ENCODE measurements at places on chromosomes 7 and 10.
A peak's percentile ranks its signal among the peaks of the same experiment; 100 is the strongest.

DNA sequence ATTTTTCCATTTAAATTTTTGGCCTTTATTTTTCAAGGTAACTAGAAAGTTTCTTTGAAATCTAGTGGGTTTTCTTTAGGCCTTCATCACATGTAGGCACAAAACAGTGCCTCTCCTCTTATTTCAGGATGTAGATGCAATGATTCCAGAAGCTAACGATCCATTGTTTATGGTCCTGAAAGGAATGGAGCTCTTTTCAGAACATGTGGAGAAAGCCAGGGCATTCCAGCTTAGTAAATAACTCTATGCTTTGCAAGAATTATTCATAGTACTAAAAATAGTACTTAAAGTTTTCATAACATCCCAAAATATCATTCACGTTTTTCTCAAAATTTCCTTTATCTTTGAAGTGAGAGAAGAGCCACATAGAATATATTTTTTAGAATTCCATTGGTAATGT lies 91.3 kb downstream of the DYNC1I1 start:
- DNase-seq, result no peak

GRCh38 chr10:28304032-28304571 lies 1.2 kb upstream of the MPP7 start:
- DNase-seq, result no peak

GRCh38 chr10:42969147-42969546 lies 107.7 kb upstream of the RET start:
- DNase-seq, result no peak

DNA sequence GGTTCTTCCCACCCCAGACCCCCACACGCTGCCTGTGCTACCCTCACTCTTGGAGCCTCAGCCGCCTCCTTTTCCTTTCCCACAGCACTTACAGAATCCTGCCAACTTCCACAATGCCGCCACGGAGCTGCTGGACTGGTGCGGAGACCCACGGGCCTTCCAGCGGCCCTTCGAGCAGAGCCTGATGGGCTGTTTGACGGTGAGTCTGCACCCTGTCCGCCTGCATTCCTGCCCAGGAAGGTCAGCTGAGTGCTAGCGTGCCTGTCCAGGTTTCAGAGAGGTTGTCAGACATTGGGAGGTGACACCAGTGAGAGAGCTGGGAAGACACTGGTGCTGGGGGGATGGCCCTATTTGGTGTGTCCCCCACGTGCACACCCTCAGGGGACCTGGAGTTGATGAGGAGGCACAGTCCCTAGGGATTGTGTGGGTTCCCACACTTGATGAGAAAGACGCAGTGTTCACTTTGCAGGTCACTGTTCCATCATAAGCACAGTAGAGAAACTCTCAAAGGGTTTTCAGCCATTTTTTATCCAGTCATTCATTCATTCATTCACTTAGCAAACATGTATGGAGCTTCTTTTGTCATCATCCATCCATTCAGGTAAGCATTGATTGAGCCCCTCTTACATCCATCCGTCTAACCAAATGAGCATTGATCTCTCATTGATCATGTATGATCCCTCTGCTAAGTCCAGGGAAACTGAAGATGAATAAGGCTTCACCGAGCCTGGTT lies 138.9 kb upstream of the PPIF start:
- no peak for DNase-seq

GRCh38 chr10:82982110-82982608 lies 1107.2 kb downstream of the NRG3 start:
- DNase-seq, result no peak

DNA sequence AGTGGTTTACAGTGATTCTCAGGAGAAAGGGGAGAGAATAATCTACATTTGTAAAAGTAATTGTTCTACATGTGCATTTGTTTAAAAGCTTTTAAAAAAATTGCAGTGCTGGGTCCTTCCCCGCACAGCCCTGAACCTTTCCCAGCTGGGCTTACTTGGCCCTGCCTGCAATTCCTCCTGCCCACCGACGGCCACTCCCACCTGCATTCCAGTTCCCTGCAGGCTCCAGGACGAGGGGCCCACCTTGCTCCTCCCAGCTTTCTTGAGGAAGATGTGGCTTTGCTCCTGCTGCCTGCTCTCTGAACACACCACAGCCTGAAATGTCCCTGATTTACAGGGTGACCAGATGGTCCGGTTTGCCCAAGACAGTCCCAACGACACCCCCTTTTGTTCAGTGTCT lies 222.7 kb downstream of the PRPF18 start:
- no peak for DNase-seq

- DNase-seq, result no peak
Measured at GRCh38 chr7:129889133-129889844, 63.5 kb downstream of the UBE2H start.

- DNase-seq, result no peak
Measured at GRCh38 chr7:17184805-17185689, 113.4 kb upstream of the AHR start.

DNA sequence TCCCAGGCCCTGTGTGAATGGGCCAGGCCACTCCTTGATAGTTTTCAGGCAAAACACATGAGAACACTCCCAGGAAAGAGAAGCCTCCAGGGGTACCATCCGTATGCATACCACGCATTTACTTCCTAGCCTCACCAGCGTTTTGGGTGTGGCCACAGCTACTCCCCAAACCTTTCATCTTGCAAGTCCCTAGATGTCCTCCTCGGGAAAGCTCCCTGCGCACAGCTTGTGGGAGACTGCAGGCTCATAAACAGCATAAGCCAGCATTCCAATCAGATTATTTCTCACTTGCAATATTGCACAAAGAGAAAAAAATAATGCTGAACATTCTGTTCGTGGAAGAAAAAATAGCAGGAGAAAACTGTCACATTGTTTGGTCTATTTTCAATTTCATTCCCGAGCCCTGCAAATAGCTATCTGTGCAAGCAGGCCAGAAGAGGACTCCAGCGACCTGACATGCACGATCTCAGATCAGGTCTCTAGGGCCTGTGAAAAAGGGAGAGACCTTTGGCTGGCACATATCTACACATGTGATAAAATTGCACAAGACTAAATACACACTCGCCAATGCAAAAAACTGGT lies 175.6 kb downstream of the PLXNA4 start:
- no peak for DNase-seq

- no peak for DNase-seq
Measured at GRCh38 chr10:66519616-66520015, 406.2 kb upstream of the LRRTM3 start.

DNA sequence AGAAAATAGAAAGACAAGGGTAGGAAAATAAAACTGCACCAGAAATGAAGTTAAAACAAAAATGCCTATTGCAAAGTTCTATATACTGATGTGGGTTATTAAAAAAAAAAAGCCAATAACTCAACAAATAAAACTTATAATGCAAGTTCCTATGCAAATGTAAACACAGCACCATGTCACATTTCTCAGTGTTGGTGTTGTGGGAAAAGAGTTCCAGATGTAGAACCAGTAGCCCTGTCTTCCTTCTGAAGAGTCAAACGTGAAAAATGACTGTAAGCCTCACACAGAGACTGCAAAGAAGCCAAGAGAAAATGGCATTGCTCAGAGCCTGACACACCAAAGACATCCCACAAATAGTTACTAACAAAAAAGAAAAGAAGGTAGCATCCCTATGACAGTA lies 10.1 kb downstream of the PON2 start:
- no peak for DNase-seq

DNA sequence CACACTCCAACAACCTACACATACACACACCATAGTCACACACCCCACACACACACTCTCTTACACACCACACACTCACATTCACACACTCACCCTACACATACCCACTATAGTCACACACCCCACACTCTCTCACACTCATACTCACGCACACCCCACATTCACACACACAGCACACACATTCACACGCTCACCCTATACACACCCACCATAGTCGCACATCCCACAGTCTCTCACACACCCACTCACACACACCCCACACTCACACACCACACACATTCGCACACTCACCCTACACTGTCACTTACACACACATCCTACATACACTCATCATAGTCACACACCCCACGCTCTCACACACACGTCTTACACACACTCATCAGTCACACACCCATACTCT lies 85.6 kb downstream of the HECW1 start:
- DNase-seq, result no peak

DNA sequence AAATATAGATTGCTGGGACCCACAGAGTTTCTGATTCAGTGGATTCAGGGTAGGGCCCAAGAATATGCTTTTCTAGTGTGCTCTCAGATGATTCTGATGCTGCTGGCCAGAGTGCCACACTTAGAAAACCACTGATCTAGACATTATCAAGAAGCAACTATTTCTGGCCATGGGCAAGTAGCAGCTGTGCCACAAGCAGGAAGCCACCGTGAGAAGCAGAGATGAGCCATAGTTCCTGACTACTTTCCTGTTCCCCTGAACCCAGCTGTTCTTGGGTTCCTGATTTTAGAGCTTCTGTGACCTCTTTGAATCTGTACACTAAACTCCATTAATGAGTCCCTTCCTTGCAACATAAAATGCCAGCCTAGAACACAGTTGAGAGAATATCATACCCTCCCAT lies 38.1 kb upstream of the PIK3AP1 start:
- peak; percentile 11 for DNase-seq

GRCh38 chr10:22369434-22370072 lies 24.3 kb downstream of the SPAG6 start:
- DNase-seq, result no peak

DNA sequence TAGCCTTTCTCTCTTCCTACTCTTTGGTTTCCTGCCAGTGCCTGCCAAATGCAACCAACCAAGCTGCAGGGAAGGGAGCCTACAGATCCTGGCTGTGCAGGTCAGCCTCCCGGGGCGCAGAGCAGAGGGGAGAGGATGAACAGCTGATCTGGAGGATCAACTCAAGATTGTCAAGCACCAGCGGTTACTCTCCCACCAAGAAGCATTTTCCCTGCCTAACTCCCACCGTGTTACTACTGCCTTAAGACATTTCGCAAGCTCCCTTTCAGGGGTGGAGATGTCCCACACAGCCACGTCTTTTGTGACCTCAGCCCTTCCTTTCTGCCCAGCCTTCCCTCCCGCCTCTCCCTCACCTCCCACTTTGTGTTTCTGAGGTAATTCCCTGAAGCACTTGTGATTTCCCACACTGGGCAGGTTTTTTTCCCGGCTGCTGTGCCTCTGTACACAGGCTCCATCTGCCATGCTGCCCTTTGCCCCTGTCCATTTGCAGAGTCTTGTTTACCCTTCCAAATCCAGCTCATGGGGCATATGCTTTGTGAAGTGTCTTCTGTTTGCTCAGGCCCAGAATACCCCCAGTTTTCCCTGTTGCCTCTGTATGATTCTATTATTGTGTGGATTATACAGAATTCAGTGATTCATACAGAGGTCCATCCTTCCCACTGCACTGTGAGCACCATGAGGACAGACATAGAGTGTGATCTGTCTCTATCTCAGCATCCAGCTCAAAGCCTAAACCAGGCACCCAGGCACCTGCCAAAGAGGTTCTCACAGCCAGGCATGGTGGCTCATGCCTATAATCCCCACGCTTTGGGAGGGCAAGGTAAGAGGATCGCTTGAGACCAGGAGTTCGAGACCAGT lies 40.9 kb upstream of the PAPSS2 start:
- no peak for DNase-seq

- DNase-seq, result no peak
Measured at GRCh38 chr10:124369986-124370385, 48.7 kb downstream of the OAT start.

DNA sequence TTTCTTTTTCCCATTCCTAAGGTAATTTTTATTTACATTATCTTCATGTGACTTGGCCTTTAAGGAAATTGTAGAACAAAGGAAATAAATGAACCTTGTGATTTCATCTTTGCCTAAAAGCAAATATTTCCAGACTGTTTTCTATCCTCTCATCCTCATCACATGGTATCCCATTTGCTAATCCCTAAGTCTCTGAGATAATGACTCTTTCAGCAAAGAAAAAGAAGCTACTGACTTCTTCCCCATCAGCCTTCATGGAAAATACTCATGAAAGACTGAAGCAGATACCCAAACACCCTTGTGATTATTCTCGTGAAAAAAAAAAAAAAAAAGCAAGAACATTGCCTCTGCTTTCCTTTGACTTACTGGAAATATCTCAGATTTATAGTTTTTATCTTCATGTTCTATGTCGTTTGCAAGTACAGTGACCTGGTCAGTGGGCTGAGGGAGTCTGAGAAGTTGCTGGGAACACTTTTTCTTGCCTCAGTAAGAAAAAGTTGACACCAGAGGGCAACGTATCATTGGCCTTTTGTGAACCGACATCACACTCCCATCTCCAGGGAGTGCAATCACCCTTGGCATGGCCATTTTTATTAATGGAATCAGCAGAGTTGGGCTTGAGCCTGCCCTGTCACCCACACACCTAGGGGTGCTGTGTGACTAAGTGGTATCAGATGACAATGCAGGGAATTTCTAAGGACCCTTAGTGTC lies 246.0 kb upstream of the KMT2E start:
- no peak for DNase-seq

DNA sequence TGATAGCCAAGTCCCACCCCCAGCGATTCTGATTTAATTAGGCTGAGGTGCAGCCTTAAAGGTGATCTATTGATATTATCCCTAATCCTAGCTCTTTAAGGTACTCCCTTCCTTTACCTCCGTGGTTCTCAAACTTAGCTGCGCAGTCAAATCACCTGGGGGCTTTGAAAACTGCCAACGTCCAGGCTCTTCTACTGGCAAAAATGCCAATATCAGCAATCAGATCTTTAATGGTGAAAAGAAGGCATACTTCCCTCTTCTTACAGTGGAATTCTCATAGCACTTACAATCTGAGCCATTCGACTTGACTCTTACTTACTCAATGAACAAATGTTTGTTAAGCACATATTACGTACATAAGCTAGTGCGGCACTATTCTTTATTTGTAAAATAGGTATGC lies 704 bp upstream of the SLC35B4 start:
- DNase-seq, result no peak

- no peak for DNase-seq
Measured at GRCh38 chr10:100362570-100363496, 15.8 kb downstream of the SCD start.

DNA sequence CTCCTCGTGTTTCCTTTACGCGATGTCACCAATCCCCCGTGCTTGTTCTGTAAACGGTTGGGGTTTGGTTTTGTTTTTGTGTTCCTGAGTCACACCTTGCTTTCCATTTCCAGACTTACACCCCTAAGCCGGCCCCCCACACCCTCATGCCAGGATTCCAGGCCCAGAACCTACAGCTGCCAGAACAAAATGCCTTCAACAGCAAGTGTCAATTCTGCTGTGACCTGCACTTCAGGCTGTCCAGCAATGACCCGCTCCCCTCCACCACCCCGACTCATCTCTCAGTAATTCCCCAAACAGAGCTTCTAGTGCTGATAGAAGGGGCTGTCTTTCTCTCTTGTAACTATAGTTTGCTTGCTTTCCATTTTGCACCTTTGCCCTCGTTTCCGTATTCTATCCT lies 722.1 kb upstream of the CELF2 start:
- no peak for DNase-seq

- no peak for DNase-seq
Measured at GRCh38 chr7:155759740-155760430, 52.4 kb downstream of the SHH start.

Data from CD4-positive, alpha-beta T cell treated with Interferon alpha-2 for 1 hour (primary cell).